Left kidney (tissue), 8 donors: ENCODE measurements at places on chromosomes 7 and 10. TPM values are rescaled to one million over a fixed set of nuclear protein-coding genes. Genes with fewer than 3 reads are reported as not detected.

The NOD1 gene
- polyA plus RNA-seq = 11.8 TPM

The TMEM178B gene
- 0.52 TPM for polyA plus RNA-seq

The HOXA7 gene
- polyA plus RNA-seq = 22.7 TPM

The FKBP6 gene
- 0.60 TPM for polyA plus RNA-seq
